ENCODE measurements at places on chromosomes 6 and 20.

- no peak for DNase-seq
These were observed 42.6 kb upstream of the PXDC1 start for GRCh38 chr6:3794092-3794491.

DNA sequence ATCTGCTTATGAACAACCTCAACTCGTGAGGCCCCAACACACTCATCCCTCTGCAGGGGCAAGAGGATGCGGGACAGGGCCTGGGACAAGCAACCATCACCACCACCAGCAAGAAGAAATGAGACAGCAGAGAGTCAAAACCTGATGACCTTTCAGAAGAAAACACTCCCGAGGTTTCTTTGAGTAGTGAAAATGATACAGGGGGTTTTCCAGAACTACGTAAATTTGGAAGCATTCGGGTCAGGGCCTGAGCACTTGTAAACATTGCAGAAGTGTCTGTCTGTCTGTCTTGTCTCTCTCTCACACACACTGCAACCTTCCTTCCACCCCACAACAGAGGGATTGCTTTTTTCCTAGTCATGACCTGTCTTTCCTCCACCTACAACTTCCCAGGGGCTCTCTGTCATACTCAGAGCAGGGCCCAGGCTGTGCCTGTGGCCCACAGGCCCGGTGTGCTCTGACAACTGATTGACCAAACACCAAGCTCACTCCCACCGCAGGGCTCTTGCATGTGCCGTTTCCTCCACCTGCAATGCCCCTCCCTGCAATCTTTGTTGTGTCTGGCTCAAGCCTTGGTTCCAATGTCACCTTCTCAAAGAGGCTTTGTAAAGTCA is 90.9 kb downstream of the BMP7 start:
- DNase-seq: no peak

DNA sequence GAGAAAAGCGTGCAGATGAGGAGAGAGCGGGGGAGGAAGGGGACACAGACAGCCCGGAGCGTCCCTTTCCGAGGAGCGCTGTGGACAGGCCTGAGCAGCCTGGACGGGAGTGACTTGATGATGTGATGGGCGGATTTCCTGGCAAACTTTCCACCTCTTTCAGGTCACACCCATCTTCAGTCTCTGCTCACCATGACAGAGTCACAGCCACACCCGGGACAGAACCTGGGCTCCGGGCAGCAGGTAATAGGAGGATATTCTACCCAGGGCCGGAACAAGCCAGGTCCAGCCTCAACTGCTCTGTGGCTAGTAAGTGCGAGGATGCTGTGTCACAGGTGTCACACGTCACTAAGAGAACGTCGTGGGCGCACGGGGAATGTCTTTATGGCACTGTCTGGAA is 84.3 kb downstream of the THBS2 start:
- DNase-seq: peak; percentile 42

DNA sequence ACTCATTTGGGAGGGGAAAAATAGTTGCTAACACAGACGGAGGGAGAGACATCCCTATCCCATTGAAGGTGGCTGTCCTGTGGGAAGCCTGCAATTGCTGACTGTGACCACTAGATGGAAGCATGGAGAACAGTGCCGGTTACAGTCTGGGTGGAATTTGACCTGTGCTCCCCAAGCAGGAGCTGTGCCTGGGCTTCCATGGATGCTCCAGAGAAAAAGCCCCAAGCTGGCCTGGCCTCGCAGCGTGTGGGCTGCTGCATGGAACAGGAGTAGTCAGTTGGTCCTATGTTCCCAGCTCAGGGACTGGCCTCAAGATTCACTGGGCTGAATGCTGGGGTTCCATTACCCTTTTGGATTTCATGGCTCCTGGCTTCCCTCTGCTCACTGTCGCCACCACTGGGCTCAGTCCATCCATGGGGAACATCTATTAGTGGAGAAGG is 116.3 kb upstream of the CHD6 start:
- no peak for DNase-seq

GRCh38 chr6:83868639-83869038 is 9.2 kb downstream of the CYB5R4 start:
- DNase-seq: no peak

- no peak for DNase-seq
These were observed 78.0 kb upstream of the TMEM181 start for GRCh38 chr6:158481690-158482473.

GRCh38 chr6:51077821-51078518 is 259.3 kb downstream of the TFAP2B start:
- no peak for DNase-seq

DNA sequence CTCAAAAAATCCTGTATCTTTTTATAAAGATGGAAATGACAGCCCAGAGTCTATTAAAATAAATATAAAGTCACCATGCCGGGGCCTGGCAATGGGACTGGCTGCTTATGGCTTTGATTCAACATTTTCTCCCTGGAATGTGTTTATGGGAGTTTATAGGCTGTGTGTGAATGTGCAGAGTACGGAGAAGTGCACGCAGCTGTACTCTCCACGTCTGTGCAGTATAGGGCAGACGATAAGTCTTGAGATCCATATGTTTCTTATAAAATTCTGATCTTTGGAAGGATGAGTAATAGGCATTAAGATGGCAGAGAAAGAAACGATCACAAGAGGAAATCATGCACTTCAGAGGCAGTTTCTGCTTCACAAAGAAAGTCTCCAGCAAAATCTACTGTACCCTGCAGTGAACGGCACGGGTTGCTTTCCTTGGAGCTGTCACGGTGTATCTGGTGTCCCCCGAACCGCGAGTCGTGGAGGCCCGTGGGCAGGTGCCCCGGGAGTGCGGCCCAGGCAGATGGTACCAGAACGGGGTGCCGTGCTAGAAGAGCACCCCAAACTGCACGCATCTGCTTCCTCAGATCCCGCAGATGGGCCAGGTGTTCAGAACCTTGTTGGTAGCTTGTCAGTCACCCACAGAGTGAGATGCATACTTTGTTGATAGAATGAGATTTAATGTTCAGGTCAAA is 382.5 kb downstream of the TAF4 start:
- DNase-seq: no peak

DNA sequence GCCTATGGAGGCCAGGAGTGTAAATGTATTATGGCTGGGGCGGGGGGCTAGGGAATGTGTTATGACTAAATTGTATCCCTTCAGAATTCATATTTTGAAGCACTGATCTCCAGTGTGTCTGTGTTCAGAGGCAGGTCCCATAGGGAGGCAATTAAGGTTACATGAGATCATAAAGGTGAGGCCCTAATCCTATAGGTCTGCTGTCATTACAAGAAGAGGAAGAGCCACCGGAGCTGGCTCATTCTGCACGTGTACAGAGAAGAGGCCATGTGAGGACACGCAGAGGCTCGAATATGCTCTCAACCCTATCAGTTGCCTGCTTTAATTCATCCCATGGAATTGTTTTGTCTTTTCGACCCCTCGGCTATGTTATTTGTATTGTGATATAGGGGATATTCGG is 76.9 kb downstream of the VTA1 start:
- no peak for DNase-seq

DNA sequence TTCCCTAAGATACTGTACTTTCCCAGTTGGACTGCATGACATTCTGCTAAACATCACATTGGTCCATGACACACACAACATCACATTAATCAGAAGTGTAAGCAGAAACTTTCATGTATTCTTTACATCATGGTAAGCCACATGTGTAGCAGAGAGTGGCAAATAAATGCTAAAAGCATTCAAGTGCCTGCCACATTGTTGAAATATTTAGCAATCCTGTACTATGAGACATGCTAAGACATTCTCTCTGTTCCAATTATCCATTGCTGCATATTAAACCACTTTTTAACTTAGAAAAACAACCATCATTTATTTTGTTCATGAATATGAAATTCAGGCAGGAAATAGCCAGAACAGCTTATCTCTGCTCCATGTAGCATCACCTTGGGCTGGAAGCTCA is 207.7 kb upstream of the GJE1 start:
- no peak for DNase-seq

DNA sequence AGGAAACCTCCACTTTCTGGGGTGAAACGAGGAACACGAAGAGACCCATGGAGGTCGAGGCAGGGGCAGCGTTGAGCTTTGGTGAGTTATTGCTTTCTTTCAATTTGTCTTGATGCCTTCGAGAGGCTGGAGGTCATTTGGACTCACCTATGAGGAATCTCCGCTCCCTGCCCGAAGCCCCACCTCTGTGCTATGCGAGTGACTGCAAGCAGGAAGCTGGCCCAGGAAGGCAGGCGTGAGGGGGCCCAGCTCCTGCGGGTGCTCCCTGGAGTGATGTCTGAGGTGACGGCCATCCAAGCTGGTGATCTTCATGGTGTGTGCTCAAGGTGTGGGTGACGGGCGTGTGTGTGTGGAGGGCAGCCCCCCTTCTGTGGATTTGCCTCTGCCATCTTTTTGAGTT is 13.0 kb downstream of the PSMG4 start:
- no peak for DNase-seq

DNA sequence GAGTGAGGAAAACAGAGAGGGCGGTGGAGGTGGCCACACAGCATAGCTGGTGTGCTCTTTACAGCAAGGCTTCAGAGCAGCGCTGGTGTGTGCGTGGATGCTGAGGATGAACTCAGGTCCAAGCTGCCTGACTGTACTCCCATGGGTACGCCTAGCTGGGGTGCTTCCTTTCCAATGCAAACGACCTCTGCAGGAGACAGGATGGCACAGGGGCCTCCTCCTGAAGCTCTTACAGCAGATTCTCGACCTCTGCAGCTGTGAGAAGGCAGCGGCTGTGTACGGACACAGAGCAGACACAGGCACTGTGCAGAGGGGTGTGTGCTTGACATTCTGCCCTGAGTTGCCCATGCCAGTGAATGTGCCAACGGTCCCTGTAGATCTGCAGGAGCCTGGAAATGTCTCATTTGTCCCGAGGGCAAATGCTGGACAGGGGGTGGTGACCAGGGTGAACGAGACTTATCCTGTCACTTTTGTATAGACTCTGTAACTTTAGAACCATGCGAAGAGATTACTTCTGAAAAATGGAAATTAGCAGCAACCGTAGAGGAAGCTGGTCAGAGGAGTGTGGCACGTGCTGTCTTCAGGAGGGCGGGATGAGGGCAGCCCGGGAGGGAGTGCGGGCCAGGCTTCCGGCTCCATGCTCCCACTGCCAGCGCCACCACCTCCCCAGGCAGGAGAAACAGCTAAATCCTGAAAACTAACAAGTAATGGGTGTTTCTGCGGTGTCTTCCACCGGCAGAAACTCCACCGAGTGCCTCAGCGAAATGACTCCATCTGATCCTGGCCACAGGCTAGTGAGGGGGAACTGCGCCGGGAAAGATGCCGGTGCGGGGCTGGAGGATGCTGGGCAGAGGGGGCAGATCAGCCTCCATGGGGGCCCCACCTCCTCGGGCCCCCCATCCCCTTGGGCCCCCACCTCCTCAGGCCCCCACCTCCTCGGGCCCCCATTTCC is 120.9 kb upstream of the RPS6KA2 start:
- DNase-seq: no peak

- DNase-seq: no peak
These were observed 132.7 kb upstream of the TCF21 start for GRCh38 chr6:133756078-133756695.

DNA sequence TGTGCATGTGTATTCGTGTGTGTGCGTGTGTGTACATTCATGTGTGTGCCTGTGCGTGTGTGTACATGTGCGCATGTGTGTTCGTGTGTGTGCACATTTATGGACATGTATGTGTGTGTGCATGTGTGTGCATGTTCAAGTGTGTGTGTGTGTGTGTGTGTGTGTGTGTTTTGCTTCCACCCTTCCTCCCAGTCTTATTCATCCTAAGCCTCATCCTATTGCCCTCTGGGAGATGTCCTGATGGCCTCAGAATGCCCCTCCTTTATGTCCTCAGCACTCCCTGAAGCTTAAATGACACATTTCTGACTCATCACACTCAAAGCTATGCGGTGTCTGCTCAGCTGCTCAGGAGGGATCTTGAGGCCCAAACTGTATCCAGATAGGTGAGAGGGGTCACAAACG is 76.6 kb upstream of the CCDC167 start:
- no peak for DNase-seq

GRCh38 chr20:24868396-24868927 is 80.6 kb upstream of the CST7 start:
- DNase-seq: no peak

GRCh38 chr20:5658912-5659345 is 91.3 kb upstream of the SHLD1 start:
- peak; percentile 86 for DNase-seq

GRCh38 chr20:57760698-57761412 is 51.0 kb upstream of the PMEPA1 start:
- peak; percentile 23 for DNase-seq

GRCh38 chr6:109768485-109768884 is 77.4 kb downstream of the FIG4 start:
- no peak for DNase-seq

DNA sequence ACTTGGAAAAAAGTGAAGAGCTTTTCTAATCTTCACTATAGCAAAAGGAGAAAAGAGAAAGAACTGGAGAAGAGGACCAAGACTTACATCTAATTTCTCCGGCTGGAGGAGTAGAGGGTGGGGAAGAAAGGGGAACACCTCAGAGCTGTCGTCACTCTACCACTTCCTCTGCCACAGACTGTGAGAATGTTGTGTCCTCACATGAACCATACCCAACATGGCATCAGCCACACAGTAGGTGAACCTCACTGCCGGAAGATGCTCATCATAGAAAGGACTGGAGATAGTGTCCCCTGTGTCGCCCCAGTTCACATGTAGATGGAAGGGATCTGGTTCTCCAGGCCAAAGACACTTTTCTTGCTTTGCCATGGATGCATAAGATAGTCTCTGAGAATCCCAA is 604.4 kb upstream of the NOX3 start:
- no peak for DNase-seq

GRCh38 chr6:127576874-127577273 is at the start of gene C6orf58:
Gene C6orf58, plus strand, starts transcription at chr6:127577174. Its CDS starts 12 bp downstream, at chr6:127577186.
- no peak for DNase-seq

- DNase-seq: no peak
These were observed 84.0 kb downstream of the PTPN1 start for GRCh38 chr20:50594231-50594590.

DNA sequence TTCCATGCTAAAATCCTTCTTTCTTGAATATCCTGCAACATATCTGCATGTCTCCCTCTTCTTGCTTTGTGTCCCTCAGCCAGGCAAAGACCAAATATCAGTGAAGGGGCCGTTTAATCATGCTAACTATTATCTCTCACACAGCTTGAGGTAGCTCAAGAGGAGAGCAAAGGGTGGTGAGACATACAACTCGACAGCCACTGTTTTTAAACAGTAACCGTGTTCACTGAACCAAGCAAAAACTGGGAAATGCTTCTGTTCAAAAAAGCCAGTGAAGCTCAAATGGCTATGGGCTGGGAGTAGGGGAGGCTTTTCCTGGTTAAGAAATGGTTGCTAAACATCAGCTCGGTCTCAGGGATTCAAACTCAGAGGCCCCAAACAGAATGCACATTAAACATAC is 83.4 kb downstream of the MAP7 start:
- DNase-seq: no peak

- peak; percentile 82 for DNase-seq
These were observed 43.7 kb upstream of the HFE start for GRCh38 chr6:26043384-26044139.

Data from right forelimb (tissue), 1 donor.